NCI-H526 treated with DMSO at 0.1 percent for 48 hours (cell line): ENCODE measurements at places on chromosomes 3 and 15.

DNA sequence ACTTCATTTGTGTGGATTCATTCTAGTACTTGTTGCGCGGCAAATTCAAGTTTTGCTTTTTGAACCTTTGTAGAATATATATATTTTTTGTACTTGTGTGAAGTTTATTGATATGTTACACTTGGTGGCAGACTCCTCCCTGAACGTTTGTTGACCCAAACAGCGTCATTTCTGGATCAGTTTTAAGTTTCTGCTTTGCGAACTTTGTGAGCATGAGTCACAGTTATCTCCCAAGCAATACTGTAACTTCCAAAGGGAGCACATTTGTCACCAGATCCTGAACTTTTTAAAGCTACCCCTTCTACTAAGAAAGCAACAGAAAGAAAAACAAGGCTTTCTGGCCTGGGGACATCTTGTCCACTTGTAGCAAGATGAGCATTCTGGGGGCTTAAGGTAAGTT is 74.8 kb upstream of the CACNA2D3 start:
- DNase-seq, result no peak

GRCh38 chr3:30266524-30266923 is 339.9 kb upstream of the TGFBR2 start:
- DNase-seq, result no peak

DNA sequence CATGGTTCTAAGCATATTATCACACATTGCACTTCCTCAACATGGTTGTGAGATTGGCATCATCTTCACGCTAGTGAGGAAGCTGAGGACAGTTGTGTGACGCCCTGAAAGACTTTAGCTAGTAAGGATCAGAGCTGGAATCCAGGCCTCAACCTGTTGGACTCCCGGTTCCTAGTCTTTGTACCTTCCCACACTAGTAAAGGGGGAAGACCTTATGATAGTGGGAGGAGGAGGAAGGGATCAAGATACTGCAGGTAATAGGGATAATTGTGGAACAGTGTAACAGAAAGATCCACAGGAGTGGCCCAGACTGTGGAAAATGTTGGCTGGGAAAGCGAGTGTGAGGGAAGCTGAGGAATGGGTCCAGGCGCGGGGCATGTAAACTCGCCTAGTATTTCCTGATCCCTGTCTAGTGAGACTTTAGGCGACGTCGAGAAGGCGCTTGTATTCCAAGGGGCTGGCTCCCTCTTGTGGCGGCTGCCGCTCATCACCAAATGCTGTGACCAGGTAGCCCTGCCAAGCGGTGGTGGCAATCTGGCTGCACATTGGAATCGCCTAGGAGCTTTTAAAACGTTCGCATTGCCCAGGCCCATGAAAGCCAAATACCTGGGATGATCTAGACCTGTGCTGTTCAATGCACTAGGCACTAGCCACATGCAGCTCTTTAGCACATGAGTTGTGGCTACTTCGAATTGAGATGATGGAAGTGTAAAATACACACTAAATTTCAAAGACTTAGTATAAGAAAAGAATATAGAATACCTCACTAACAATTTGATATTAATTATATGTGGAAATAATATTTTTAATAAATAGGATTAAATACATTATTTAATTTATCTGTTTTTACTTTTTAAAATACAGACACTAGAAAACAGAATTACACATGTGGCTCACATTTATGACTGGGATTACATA is 38.8 kb upstream of the CLDN18 start:
- DNase-seq, result peak; percentile 69

DNA sequence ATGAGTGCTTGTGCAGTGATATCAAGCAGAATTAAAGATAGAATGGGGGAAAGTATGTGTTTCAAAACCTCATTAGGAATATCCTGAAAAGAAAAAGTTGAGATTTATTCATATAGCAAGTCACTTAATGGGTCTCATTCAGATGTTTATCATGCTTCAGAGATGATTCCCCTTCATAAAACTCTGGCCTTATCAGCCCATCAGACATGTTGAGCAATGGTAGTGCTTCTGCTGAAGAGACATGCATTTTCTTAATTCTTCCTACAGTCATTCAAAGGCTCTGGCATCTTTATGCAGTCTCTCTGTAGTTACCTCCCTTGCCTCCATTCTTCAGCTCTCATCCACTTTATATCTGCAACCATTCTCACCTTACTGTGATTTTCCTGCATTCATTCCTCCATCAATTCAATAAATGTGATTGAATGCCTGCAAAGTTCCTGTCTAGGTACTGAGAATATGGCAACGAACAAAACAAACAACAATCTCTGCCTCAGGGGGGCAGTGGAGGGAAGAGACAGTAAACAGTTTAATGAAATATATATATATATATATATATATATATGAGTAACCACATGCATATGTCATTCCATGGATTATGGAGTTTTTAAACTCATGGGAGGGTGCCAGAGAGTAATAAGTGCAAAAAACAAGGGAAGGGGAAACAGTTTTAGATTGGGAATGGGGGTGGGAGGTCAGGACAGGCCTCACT is 138.5 kb downstream of the NECTIN3 start:
- DNase-seq, result no peak

- DNase-seq, result no peak
Observed at GRCh38 chr15:82298520-82298919, 35.9 kb downstream of the SAXO2 start.

- no peak for DNase-seq
Observed at GRCh38 chr3:167198949-167199600, 181.0 kb downstream of the ZBBX start.

GRCh38 chr3:127747751-127748521 is 74.4 kb downstream of the MGLL start:
- no peak for DNase-seq

DNA sequence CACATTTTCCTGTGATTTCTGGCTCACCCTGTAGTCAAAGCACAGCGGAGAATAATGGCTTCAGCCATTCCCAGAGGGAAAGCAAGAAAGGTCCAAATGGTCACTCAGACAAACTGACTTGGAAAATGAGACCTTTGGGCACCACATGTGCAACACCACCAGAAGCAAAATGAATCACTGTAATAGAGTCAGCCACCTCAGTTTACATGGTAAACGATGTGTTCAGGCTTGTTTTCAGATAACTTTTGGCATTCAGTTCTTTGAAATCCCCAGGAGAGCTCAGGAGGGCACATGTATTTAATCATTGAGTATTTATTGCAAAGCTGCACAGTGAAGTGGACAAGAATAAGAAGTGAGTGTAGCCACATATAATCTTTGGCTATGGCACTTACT is 38.4 kb upstream of the ALCAM start:
- DNase-seq, result no peak

DNA sequence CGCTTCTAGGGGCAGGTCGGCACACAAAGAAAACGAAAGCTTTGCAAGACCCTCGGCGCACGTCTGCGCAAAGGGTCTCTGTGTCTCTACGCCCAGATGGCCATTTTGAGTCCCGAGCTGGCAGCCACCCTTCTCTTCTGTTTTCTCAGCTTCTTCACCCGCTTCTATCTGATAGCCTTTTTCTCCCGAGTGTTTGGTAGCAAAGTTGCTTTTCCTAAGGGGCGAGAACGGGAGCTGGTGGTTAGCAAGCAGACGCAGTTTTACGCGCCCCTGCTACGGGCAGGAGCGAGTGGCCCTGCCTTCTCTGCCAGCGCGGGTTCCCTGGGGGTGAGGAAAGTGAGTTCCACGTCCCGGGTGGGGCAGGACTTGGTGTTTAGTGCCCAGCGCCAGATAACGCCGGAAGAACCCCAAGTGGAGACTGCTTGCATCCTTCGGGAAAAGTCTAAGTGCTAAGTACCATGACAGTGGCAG is 2.9 kb upstream of the MKRN2 start:
- peak; percentile 61 for DNase-seq

DNA sequence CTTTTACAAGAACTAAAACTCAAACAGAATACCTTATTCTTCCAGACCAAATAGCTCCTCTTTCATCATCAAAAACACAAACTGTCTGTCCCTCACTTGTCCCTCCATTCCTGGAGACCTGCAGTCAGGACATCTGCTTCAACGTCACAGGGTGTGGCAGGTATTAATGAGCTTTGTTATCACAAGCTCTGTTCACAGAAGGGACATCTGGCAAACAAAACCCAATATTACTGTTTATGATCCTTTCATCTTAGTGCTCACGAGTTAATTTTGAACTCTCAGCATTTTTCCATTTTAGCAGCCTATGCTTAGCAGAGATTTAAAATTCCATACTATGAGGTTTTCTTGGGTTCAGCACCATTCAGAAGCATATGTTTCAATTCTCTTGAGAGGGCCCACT is 32.9 kb downstream of the AP3S2 start:
- no peak for DNase-seq

GRCh38 chr3:101122681-101123080 is 129.5 kb upstream of the ABI3BP start:
- no peak for DNase-seq

DNA sequence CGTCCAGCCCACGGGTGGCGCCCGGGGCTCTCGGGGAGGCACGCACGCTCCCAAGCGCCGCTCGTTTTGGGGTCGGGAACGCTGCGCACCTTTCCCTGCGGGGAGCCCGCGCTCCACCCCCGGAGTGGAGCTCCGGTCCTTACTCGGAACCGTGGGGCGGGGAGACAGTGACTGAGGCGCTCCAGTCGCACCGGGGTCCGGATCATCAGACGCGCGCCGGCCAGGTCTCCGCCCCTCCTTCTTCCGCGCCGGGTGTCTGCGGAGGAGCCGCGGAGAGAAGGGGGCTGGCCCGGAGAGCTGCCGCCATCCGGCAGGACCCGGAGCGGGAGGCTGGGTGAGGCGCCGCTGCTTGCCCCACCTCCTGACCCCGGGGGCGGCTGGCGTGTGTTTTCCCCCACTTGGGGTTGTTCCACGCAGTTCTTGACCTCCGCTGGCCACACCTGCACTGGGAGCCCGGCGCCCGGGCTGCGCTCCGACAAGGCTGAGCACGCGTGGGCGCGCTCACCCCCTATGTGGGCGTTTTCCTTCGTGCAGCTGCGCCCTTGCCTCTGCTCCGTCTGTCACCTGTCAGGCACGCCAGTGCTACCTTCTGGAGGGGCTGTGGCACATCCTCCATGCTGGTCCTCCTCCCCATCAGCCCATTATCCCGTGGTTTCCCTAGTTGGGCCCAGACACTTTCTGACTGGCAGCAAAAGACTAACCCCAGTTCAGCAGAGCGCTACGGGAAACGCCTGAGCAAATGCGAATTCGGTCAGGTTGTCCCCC is at the start of gene MCF2L2:
TSS of gene MCF2L2 (minus strand) at position 173 of the 765 bp plus-strand sequence. CDS start 642 bp downstream, outside the sequence.
- peak; percentile 66 for DNase-seq
